ENCODE measurements at places on chromosomes 16 and 17. TPM values are rescaled to one million over a fixed set of nuclear protein-coding genes. Genes with fewer than 3 reads are reported as not detected.

STH gene
- not detected for total RNA-seq

TBC1D3G gene
- not detected for total RNA-seq

DNA sequence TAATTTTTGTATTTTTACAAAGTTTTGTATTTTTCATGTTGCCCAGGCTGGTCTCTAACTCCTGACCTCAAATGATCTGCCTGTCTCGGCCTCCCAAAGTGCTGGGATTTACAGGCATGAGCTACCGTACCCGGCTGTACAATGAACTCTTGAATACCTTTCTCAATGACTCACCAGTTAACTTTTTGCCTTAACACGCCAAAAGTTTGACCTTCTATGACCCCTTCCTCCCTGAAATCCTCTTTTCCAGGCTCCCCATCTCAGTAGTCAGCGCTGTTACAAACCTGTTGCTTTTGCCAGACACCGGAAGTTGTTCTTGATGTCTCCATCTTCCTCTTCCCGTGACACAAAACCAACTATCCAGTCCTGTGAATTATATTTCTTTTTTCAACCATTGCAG, 158.1 kb upstream of the ASIC2 start:
- H3K36me3 ChIP-seq = no peaks in the 10 kb centered on the region
- H3K27ac ChIP-seq = no peak overlapping the region
- no peak overlapping the region for H3K4me3 ChIP-seq
- H3K27me3 ChIP-seq = no peaks in the 10 kb centered on the region
- H3K4me1 ChIP-seq = no peaks in the 10 kb centered on the region
- no peak for DNase-seq

ALDH3A1 gene
- not detected for total RNA-seq

DNA sequence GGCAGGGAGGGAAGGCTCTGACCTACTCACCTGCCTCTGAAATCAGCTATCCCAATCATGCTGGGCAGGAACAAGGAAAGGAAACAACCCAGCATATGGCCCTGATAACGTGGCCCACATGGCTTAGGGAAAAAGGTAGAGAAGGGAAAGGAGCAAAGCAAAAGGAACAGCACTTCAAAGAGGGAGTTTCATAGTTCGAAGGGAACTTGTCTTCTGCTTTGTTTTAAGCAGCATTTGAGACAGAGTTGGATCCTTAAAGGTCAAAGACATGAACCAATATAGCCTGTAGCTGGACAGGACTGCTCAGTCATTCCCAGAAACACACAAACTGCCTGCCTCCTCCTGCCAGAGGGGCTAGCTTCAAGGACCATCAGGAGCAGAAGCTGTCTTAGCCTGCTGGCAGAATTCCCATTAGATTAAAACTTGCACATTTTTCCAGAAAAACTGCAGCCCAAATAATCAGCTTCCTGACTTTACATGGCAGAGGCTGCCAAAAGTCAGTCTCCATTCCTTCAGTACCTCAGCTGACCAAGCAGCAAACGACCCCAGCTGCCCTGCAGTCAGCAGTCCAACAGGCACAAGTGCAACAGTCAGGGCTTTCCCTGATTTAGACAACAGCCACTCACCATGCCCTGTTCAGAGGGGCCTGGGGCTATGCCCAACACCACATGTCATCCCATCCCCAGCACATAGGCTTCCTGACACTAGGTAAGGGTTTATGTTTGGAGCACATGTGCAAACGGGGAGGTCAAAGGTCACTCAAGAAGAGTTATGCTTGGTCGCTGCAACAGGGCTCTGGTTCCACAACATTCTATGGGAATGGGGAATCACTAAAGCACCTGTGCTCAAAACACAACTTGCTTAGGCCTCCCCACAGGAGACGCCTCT, 32.5 kb downstream of the RANBP10 start:
- DNase-seq = no peak
- H3K4me3 ChIP-seq = no peak overlapping the region
- H3K36me3 ChIP-seq = peaks cover 21% of the 10 kb centered on the region

DNA sequence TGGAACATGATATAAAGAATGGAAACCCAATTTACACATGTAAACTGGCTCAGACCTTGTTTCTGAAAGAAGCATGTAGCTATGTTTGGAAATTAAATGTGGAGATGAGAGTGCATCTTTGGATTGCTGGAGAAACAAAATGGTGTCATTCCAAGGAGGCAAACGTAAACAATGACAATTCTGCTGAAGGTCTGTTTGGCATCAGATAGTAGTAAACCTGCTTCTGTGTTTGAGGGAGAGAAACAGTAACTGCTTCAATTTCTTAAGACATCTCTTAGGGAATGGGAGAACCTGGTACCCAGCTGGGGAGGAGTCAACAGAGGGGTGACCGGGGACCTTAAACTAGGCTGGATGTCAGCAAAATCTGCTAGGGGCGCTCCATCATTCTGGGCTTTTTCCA, 23.5 kb downstream of the GPRC5B start:
- peaks cover 35% of the 10 kb centered on the region for H3K4me1 ChIP-seq
- DNase-seq = no peak
- H3K27me3 ChIP-seq = no peaks in the 10 kb centered on the region
- peak overlapping the region; percentile 83 for H3K27ac ChIP-seq
- no peaks in the 10 kb centered on the region for H3K36me3 ChIP-seq

DNA sequence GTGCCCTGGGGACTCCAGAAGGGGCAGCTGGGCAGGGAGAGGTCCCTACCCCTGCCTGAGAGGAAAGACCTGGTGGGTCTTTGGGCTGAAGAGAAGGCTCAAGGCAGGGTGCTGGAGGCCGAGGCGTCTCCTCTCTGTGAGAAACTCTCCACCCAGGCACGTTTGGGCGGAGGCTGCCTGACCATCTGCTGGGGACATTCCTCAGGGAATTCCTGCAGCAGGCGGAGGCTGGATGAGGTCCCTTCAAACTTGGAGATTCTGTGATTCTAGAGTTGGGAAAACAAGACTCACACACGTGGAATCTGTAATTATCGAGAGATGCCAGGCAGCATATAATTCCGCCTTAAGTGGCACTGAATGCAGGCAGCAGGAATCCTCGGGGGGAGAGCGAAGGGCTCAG, 21.1 kb upstream of the PHF12 start:
- no peaks in the 10 kb centered on the region for H3K36me3 ChIP-seq
- H3K4me3 ChIP-seq = no peak overlapping the region
- no peaks in the 10 kb centered on the region for H3K27me3 ChIP-seq
- DNase-seq = no peak
- peaks cover 44% of the 10 kb centered on the region for H3K4me1 ChIP-seq
- no peak overlapping the region for H3K27ac ChIP-seq

DNA sequence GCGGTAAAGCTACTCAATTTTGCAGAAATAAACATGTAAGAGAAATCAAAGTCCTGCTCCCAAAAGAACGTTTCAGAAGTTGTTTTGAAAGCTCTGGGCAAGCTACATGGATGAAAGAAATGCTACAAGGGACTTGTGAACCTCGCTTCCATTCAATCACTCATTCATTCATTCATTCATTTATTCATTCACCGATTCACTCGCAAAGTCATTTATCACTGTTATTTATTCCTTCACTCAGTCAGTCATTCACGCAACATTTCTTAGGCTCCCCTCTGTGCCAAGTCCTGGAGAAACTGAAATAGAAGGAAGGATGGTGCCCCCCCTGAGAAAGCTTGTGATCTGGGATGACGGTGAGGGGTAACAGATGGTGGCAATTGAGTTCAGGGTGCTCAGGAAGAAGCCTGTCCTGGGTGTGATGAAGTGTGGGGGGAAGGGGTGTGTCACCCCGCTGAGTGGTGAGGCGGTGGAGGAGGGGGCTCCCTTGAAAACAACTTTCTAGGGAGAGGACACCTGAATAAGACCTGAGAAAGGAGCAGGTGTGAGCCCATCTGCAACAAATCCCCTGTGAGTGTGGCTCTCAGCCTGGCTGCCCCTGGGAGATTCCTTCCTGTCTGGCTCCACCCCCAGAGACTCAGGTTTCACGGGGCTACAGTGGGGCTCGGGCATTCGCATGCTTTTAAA, 36.3 kb upstream of the PRSS54 start:
- H3K27ac ChIP-seq = no peak overlapping the region
- no peaks in the 10 kb centered on the region for H3K36me3 ChIP-seq
- no peak overlapping the region for H3K4me3 ChIP-seq
- no peaks in the 10 kb centered on the region for H3K4me1 ChIP-seq

- H3K27me3 ChIP-seq = no peaks in the 10 kb centered on the region
- H3K4me1 ChIP-seq = peaks cover 4% of the 10 kb centered on the region
- no peak for DNase-seq
These were observed 6.7 kb downstream of the HAGHL start for GRCh38 chr16:733382-734207.

UNC13D gene
- total RNA-seq = 30.6 TPM

SMIM36 gene
- total RNA-seq = not detected

GRCh38 chr16:50642349-50642748, 38.8 kb downstream of the SNX20 start:
- no peak overlapping the region for H3K4me3 ChIP-seq
- H3K4me1 ChIP-seq = peaks cover 5% of the 10 kb centered on the region
- no peak overlapping the region for H3K27ac ChIP-seq
- H3K36me3 ChIP-seq = no peaks in the 10 kb centered on the region
- no peaks in the 10 kb centered on the region for H3K27me3 ChIP-seq

All from tibial nerve (tissue), 4 donors.